ENCODE measurements at places on chromosomes 5 and 9.
A peak's percentile ranks its signal among the peaks of the same experiment; 100 is the strongest.

GRCh38 chr5:3602785-3603502 lies 7.3 kb downstream of the IRX1 start:
- H3K4me3 ChIP-seq, result no peak overlapping the region
- no peak overlapping the region for H3K27ac ChIP-seq
- H3K27me3 ChIP-seq, result peaks cover 39% of the 10 kb centered on the region
- H3K36me3 ChIP-seq, result no peaks in the 10 kb centered on the region

GRCh38 chr5:107900721-107901120 lies 230.0 kb upstream of the EFNA5 start:
- H3K27ac ChIP-seq, result no peak overlapping the region
- no peak overlapping the region for H3K4me3 ChIP-seq
- no peak for DNase-seq
- no peaks in the 10 kb centered on the region for H3K36me3 ChIP-seq
- no peaks in the 10 kb centered on the region for H3K4me1 ChIP-seq
- H3K27me3 ChIP-seq, result no peaks in the 10 kb centered on the region

GRCh38 chr5:35016174-35017051 lies 31.3 kb downstream of the AGXT2 start:
- no peak overlapping the region for H3K27ac ChIP-seq
- no peaks in the 10 kb centered on the region for H3K27me3 ChIP-seq
- no peaks in the 10 kb centered on the region for H3K36me3 ChIP-seq
- H3K4me1 ChIP-seq, result no peaks in the 10 kb centered on the region
- no peak for DNase-seq
- no peak overlapping the region for H3K4me3 ChIP-seq

GRCh38 chr9:113427629-113428028 lies 17.1 kb downstream of the C9orf43 start:
- peaks cover 12% of the 10 kb centered on the region for H3K4me1 ChIP-seq
- DNase-seq, result peak; percentile 57
- H3K27me3 ChIP-seq, result no peaks in the 10 kb centered on the region
- H3K36me3 ChIP-seq, result no peaks in the 10 kb centered on the region
- no peak overlapping the region for H3K27ac ChIP-seq

- H3K4me3 ChIP-seq, result no peak overlapping the region
- H3K4me1 ChIP-seq, result peaks cover 10% of the 10 kb centered on the region
- H3K27me3 ChIP-seq, result no peaks in the 10 kb centered on the region
- peak overlapping the region; percentile 10 for H3K27ac ChIP-seq
- no peaks in the 10 kb centered on the region for H3K36me3 ChIP-seq
- no peak for DNase-seq
These were observed 60.3 kb downstream of the TLE4 start for GRCh38 chr9:79632060-79632459.

- no peaks in the 10 kb centered on the region for H3K27me3 ChIP-seq
- H3K4me3 ChIP-seq, result no peak overlapping the region
- DNase-seq, result no peak
- peaks cover 90% of the 10 kb centered on the region for H3K36me3 ChIP-seq
- no peak overlapping the region for H3K27ac ChIP-seq
- H3K4me1 ChIP-seq, result no peaks in the 10 kb centered on the region
These were observed 51.9 kb downstream of the ERAP1 start for GRCh38 chr5:96755851-96756250.

DNA sequence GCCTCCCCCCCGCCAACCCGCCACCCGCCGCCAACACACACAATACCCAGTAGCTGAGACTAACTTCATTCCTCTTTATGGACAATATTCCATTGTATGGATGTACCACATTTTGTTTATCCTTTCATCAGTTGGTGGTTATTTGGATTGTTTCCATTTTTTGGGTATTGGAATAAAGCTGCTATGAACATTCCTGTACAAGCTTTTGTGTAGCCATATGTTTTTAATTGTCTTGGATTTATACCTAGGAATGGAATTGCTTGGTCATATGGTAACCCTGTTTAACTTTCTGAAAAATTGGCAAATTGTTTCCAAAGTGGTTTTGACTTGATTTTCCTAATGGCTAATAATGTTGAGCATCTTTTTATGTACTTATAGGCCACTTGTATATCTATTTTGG lies 4.9 kb upstream of the UBTD2 start:
- H3K4me3 ChIP-seq, result no peak overlapping the region
- peaks cover 9% of the 10 kb centered on the region for H3K4me1 ChIP-seq
- peaks cover 2% of the 10 kb centered on the region for H3K27me3 ChIP-seq
- no peaks in the 10 kb centered on the region for H3K36me3 ChIP-seq

GRCh38 chr5:78979117-78979742 lies 5.9 kb downstream of the ARSB start:
- no peak overlapping the region for H3K4me3 ChIP-seq
- H3K36me3 ChIP-seq, result no peaks in the 10 kb centered on the region
- H3K4me1 ChIP-seq, result peaks cover 29% of the 10 kb centered on the region
- H3K27me3 ChIP-seq, result no peaks in the 10 kb centered on the region
- H3K27ac ChIP-seq, result peak overlapping the region; percentile 64

DNA sequence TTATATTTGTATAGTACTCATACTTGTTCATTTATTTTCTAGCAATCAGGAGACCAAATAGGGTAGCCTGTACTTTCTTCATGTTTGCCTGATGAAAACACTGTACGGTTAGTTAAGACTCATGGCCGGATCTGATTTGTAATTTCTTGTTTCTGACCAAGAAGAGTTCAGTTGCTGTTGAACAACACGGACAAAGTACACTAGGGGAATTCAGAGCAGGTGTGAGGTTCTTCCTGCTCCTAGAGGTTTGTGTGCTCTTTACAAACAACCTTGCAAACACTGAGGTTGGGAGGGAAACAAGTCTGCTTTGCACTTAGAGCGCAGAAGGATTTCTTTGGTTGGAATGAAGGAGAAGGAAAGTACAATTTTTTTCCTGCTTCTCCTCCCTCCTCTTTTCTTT lies 69.7 kb downstream of the TRIO start:
- no peak overlapping the region for H3K27ac ChIP-seq
- no peak overlapping the region for H3K4me3 ChIP-seq
- no peaks in the 10 kb centered on the region for H3K36me3 ChIP-seq
- peaks cover 14% of the 10 kb centered on the region for H3K4me1 ChIP-seq
- H3K27me3 ChIP-seq, result no peaks in the 10 kb centered on the region

GRCh38 chr5:9470410-9470809 lies 75.5 kb downstream of the SEMA5A start:
- H3K4me1 ChIP-seq, result no peaks in the 10 kb centered on the region
- DNase-seq, result no peak
- H3K36me3 ChIP-seq, result no peaks in the 10 kb centered on the region
- no peak overlapping the region for H3K4me3 ChIP-seq
- H3K27ac ChIP-seq, result no peak overlapping the region
- H3K27me3 ChIP-seq, result no peaks in the 10 kb centered on the region

DNA sequence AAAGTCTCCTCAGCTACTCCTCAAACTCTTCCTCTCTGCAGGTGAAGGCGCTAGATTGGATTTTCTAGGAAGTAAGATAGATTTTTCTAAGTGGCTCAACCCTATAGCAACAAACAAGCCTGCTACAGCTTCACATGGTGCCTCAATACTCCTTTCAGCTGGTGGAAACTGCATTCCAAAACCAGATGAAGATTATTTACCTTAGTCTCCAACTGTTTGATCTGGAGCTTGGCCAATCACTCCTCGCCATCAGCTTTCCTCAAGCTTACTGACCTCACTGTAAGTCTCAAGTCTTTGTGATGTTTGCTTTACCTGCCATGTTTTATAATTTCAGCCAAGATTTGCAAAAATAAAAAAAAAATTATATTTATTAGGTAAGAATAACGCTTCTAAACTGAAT lies 622.4 kb downstream of the CHSY3 start:
- H3K4me3 ChIP-seq, result no peak overlapping the region
- H3K36me3 ChIP-seq, result no peaks in the 10 kb centered on the region
- no peaks in the 10 kb centered on the region for H3K27me3 ChIP-seq
- H3K4me1 ChIP-seq, result no peaks in the 10 kb centered on the region
- no peak overlapping the region for H3K27ac ChIP-seq

DNA sequence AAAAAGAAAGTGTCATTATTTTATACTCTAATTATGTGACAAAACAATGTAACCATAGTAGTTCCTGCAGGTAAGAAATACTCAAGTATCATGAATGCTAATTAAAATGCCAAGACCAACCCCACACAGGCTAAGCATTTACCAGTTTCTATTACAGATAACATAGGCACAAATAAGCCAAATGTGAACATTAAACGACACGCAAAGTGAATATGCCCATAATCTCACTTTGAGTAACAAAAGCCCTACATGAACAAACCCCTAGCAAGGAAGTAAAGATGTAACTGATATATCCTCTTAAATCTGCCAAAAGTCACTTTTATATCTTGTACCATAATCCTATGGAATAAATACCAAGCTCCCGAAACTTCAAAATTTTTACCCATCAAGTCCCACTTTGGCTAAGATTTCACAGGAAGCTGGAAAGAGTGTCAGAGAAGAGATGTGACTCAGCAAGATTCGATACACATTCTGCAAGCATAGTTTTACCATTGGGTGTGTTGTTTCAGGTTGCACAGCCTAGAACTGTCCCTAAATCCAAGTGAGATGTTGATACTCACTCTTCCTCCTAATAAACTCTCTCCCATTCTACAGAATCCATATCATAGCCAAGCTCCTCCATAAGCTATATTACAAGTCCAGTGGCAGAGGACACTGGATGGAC lies 28.8 kb downstream of the TRPM6 start:
- no peak overlapping the region for H3K27ac ChIP-seq
- no peak for DNase-seq
- H3K4me3 ChIP-seq, result no peak overlapping the region
- H3K36me3 ChIP-seq, result no peaks in the 10 kb centered on the region
- H3K27me3 ChIP-seq, result no peaks in the 10 kb centered on the region
- no peaks in the 10 kb centered on the region for H3K4me1 ChIP-seq

GRCh38 chr5:107430071-107430625 lies 240.6 kb downstream of the EFNA5 start:
- DNase-seq, result no peak
- no peaks in the 10 kb centered on the region for H3K36me3 ChIP-seq
- H3K27ac ChIP-seq, result no peak overlapping the region
- no peak overlapping the region for H3K4me3 ChIP-seq
